CD4-positive, alpha-beta memory T cell (primary cell): ENCODE measurements at places on chromosomes 7 and 10. TPM values are rescaled to one million over a fixed set of nuclear protein-coding genes. Genes with fewer than 3 reads are reported as not detected.

ARHGAP22 gene
- total RNA-seq: 0.20 TPM

TFEC gene
- total RNA-seq: 0.70 TPM

DIP2C gene
- 5.7 TPM for total RNA-seq

DNAJB6 gene
- total RNA-seq: 90.1 TPM

CPXM2 gene
- not detected for total RNA-seq

- DNase-seq: no peak
These were observed 143.9 kb downstream of the JAZF1 start for GRCh38 chr7:28036696-28037095.

DNA sequence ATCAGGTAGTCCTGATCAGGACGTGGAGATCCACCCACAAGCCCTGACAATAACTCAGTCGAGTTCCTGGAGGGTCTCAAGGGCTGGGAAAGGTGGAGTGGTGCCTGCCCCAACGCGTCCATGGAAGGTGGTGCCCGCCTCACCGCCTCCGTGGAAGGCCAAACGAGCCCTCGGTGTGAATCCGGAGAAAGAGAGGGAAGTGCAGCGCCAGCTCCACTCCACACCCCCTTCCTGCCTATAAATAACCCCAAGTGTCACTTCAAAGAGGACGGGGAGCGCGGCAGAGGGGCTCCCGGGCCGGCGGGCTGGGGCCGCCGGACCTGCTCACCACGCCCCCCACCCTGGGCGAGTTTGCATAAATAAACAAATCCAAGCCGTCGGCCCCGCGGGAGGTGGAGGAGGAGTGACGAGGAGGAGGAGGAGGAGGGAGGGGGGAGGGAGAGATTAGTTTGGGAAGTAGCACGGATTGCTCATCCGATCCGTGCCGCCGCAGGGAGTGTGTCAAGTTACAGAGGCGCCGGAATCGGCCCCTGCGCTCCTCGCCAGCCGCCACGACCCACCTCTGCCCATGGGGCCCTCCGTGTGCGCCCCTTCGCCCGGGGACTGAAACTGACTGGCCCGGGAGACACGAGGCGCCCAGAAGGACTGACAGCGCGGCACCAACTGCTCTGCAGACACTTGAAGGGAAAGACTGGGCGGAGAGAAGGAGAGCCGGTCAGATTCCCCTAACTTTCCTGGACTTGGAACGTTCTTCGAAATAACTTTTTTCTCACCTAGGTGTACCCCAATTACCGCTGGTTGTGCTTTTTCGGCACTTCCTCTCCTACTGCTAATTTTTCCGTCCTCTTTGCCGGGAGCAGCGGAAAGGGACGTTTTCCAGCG lies at the start of gene COL13A1:
Gene COL13A1, plus strand, starts transcription at position 473 of the 882 bp plus-strand sequence. CDS start 518 bp downstream, outside the sequence.
- DNase-seq: no peak

DNA sequence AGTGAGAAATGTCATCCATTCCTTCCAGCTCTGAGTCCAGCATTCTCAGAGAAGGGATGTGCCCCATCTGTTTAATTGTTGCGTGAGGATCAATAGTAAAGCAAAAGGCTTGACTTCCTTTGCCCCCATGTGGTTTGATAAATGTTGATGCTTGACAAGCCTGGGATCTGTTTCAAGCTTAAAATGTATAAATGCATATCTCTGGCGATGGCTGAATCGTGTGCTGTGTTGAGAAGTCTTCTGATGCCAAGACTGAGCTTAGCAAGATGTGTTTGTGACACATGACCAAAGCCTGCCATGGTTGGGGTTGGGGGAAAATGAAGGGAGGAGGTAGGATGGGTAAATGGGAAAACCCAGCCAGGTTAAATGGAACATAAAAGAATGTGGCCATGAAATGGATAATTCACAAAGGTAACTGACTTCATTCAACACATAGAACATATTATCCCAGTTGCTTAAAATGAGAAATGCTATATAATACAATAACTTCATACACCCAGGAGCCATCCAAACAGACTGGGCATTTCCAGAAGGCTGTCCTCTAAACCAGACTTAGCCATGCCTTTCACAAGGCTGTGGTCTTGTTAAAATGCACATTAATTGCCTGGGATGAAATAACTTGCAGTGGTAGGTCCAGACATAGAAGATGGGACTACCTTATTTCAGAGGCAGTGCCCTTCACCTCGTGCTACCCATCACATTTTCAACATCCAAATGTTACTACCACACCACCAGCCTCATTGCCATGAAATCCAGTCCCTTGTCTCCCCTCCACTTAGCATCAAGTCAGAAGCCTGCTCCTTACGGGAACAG lies 147.3 kb upstream of the PDE1C start:
- no peak for DNase-seq

- no peak for DNase-seq
These were observed 2.3 kb downstream of the CREB3L2 start for GRCh38 chr7:137999496-138000080.

DNA sequence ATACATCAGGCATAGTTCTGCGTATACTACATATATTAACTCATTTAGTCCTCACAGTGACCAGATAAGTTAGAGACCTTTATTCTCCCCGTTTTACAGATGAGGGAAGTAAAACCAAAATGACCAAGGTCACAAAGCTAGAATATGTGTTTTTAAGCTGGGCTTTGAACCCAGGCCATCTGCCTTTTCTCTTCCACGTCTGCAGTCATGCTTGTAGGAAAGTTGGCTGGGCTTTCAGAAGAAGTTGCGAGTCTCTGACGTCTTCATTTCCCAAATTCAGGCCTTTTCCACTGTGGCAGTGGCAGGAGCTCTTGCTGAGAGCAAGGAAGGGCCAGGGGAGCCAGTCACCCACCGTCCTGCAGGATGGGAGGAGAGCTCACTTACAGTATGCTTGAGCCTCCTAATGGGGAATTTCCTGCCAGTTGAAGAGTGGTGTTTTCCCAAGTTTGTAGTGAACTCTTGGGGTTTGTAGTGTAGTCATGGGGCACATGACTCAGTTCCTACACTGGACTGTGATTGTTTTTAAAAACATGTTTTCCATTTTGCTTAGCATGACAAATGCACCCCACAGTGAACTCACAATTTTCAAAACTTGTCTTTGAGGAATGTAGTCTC lies 34.2 kb downstream of the CYP17A1 start:
- DNase-seq: no peak

- DNase-seq: no peak
These were observed 944.4 kb upstream of the ZNF722 start for GRCh38 chr7:63054191-63054661.

- no peak for DNase-seq
These were observed 129.9 kb upstream of the TAC1 start for GRCh38 chr7:97601931-97602457.

DNA sequence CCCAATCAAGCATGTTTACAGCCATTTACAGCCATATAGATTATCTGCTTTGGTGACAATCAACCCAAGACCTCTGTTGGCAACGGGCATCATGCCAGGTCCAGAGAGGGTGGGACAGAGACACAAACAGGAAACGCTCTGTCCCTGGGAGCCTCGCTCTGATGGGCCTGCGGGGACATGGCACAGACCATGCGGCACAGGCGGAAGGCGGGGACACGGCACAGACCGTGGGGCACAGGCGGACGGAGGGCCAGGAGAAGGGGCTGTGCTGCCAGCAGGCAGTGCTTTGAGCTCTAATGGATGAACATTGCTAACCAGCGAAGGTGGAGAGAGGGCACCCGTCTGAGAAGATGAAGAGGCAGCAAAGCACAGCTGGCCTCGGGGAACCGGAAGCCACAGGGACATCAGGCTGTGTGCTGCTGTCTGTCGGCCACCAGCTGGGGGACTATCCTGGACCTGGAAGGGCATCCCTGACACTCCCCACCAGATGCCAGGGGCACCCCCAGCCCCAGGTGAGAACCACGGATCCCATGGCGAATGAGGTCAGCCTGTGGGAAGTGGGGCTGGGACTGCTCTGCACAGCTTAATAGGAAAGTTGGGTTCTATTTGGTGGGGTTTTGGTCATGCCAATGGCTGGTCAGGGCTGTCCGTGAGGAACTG lies 61.0 kb downstream of the DIP2C start:
- no peak for DNase-seq

DNA sequence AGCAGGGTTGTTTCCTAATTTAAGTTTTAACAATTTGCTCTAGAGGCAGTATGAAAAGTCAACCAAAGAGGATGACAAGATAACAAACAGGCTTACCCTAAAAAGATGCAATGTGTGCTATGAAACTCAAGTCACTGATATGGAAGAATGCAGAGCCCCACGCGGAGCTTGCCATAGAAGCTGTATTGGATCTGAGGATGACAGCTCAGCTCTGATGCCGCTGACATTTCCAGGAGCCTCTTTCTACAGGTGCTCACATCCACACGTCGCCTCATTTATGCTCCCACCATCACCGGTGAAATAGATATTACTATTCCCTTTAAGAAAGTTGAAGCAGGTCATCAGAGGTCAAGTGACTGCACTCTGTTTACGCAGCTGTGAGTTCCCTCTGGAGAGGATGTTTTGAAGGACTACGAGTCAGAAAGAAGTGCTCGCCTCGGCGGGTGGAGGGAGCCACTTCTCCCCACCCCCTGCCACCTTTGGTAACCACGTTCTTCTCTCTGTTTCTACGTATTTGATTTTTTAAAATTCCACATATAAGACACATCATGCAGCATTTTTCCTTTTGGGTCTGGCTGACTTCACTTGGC lies 275.4 kb downstream of the GLRX3 start:
- DNase-seq: no peak

- no peak for DNase-seq
These were observed 47.2 kb downstream of the KIF11 start for GRCh38 chr10:92640107-92640506.

DNA sequence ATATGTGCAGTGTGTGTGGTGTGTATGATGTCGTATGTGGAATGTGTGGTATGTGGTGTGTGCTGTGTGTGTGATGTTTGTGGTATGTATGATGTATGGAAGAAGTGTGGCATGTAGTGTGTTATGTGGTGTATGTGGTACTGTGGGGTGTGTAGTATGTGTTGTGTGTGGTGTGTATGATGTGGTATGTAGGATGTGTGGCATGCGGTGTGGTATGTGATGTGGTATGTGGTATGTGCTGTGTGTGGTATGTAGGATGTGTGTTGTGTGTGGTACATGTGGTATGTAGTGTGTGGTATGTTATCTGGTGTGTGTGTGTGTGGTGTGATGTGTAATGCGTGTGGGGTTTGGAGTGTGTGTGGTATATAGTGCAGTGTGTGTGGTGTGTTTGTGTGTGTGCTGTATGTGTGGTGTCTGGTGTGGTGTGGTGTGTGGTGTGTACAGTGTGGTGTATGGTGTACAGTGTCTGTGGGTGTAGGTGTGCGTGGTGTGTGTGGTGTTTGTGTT lies 129.6 kb downstream of the ATP6V0E2 start:
- DNase-seq: no peak
